Cortex of kidney (tissue), 1 donor: ENCODE measurements at places on chromosomes 5 and 9.

- DNase-seq: no peak
Measured at GRCh38 chr9:107648153-107648715, 158.7 kb upstream of the KLF4 start.

- DNase-seq: no peak
Measured at GRCh38 chr9:135093911-135094584, 6.6 kb downstream of the OLFM1 start.

DNA sequence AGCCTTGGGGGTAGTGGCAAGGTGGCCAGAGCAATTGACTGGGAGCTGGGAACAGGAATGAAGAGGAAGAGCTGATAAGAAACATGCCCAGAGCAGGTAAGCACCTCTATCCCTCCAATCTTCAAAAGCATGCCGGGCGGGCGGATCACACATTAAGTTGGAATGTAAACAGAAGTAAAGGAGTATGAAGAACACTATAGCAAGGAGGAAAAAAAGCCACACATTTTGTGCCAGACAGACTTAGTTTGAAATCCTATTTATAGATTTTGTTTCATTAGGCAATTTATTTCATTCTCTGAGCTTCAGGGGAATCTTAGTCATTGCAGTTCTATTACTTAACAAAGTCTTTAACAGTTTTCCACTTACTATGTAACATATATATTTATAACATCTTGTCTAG lies 173.9 kb upstream of the TNC start:
- no peak for DNase-seq

- no peak for DNase-seq
Measured at GRCh38 chr9:104885818-104886709, 41.9 kb downstream of the ABCA1 start.
